ENCODE measurements at places on chromosomes 2 and 18. TPM values are rescaled to one million over a fixed set of nuclear protein-coding genes. Genes with fewer than 3 reads are reported as not detected.

The ZNG1B gene
- 31.3 TPM for total RNA-seq

The MSH6 gene
- 32.6 TPM for total RNA-seq

The GYPC gene
- total RNA-seq = 110 TPM

The CHRNG gene
- not detected for total RNA-seq

DNA sequence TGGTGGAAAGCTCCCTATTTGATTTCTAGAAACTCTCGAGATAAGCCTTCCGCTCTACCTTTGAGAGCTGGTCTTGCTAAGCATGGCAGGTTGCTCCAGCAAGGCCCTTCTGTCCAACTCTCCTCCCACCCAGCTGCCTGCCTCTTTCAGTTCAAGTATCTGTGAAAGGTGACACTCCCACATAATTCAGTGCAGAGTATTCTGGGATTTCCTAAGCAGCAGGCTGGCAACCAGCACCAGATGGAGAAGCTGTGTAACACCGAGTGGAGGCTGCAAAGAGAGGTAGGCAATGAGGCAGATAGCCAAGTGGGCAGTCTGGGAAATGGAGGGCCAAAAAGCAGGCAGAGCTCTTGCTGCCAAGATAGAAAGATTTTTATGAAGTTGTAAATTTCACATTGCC lies 88.4 kb upstream of the CAVIN2 start:
- no peaks in the 10 kb centered on the region for H3K4me1 ChIP-seq
- DNase-seq = no peak
- H3K27ac ChIP-seq = no peak overlapping the region
- H3K4me3 ChIP-seq = no peak overlapping the region
- peaks cover 9% of the 10 kb centered on the region for H3K27me3 ChIP-seq

GRCh38 chr2:165162466-165162865 lies 41.4 kb downstream of the SCN3A start:
- H3K27me3 ChIP-seq = no peaks in the 10 kb centered on the region
- H3K4me1 ChIP-seq = no peaks in the 10 kb centered on the region
- H3K27ac ChIP-seq = no peak overlapping the region

- no peaks in the 10 kb centered on the region for H3K27me3 ChIP-seq
- H3K4me3 ChIP-seq = no peak overlapping the region
- no peaks in the 10 kb centered on the region for H3K36me3 ChIP-seq
Measured at GRCh38 chr2:214244847-214245246, 166.0 kb upstream of the VWC2L start.

GRCh38 chr2:18527326-18527725 lies 33.1 kb downstream of the RDH14 start:
- no peak overlapping the region for H3K4me3 ChIP-seq
- H3K27ac ChIP-seq = no peak overlapping the region
- H3K4me1 ChIP-seq = no peaks in the 10 kb centered on the region
- H3K36me3 ChIP-seq = no peaks in the 10 kb centered on the region

DNA sequence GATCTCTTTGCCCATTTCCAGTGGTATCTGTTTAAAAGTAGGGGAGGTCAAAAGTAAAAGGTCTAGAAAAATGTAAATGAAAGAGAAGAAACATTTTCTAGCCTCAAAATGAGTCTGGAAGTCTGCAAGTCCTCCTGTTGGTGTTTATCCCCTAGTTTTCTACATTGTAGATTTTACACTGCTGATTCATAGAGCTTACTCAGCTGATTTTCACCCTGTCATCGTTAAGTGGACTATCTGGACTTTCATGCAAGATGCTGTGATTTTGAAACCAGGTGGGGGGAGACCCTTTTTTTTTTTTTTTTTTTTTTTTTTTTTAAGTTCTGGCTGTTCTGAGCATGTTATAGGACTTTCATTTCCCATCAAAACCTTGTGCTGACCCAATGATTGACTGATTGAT lies 10.3 kb downstream of the HOXD3 start:
- DNase-seq = no peak
- H3K4me1 ChIP-seq = no peaks in the 10 kb centered on the region
- H3K36me3 ChIP-seq = no peaks in the 10 kb centered on the region
- H3K27ac ChIP-seq = no peak overlapping the region

GRCh38 chr2:9774266-9774665 lies 69.0 kb upstream of the TAF1B start:
- H3K27ac ChIP-seq = no peak overlapping the region
- no peak for DNase-seq
- peaks cover 7% of the 10 kb centered on the region for H3K4me1 ChIP-seq
- no peaks in the 10 kb centered on the region for H3K27me3 ChIP-seq
- no peak overlapping the region for H3K4me3 ChIP-seq

DNA sequence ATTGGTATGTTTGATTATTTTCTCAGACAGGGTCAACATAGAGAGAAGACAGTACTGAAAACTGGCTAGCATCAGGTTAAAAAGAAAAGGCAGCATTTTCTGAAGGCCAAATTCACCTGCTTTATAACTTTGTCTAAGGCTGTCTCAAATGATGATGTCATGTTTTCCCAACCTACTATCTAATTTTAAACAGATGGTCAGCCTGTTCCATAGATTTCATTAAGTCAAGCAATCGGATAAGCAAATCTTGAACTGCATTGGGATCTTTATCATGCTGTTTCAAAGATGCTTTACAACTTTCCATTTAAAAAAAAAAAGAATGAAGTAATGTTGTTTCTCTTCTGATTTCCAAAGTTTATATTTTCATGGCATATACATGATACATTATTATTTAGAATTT lies 56.3 kb upstream of the SPOPL start:
- no peak overlapping the region for H3K4me3 ChIP-seq
- no peaks in the 10 kb centered on the region for H3K27me3 ChIP-seq
- H3K36me3 ChIP-seq = no peaks in the 10 kb centered on the region
- DNase-seq = no peak
- no peaks in the 10 kb centered on the region for H3K4me1 ChIP-seq

- H3K4me3 ChIP-seq = no peak overlapping the region
- no peaks in the 10 kb centered on the region for H3K27me3 ChIP-seq
- H3K4me1 ChIP-seq = no peaks in the 10 kb centered on the region
- no peak for DNase-seq
Measured at GRCh38 chr2:72539071-72539552, 286.7 kb downstream of the EXOC6B start.

DNA sequence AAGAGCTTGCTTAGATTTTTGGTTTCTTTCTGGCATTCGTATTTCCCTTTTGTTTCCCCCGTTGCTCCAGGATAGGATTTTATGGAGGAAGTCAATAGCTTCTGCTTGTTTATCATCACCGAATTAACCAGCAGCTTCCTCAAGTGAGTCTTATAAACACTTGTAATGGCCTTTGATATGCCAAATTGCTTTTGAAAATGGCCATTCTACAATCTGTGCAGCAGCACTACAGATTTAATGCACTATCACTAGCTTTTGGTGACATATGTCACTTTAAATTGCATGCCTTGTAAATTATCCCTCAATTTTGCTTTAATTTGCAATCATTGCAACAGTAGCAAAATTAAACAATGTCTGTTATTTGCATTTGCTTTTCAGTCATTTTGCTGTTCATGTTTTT lies 774.7 kb downstream of the METTL4 start:
- no peaks in the 10 kb centered on the region for H3K36me3 ChIP-seq
- no peak overlapping the region for H3K27ac ChIP-seq
- no peak overlapping the region for H3K4me3 ChIP-seq
